ENCODE measurements at places on chromosomes 7 and 10.
A peak's percentile ranks its signal among the peaks of the same experiment; 100 is the strongest.

DNA sequence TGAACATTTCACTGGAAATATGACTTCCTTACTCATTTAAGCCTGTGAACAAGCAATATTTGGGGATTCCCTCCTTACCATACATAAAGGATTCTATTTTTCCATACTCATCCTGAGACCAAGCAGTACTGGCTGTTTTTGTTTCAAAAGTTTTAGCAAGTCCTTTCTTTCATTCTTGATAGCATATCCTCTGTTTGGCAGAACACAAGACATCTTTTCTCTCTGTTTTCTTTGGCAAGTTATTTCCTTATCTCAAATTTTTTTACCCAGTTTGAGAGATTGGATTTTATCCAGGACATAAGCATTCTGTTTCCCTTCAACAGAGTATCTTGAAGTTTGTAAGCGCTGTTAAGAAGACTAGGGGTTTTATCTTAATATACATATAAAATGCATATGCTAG is 3.0 kb upstream of the WASL start:
- DNase-seq, result no peak

- no peak for DNase-seq
Measured at GRCh38 chr7:139055674-139056073, 19.8 kb upstream of the ZC3HAV1L start.

DNA sequence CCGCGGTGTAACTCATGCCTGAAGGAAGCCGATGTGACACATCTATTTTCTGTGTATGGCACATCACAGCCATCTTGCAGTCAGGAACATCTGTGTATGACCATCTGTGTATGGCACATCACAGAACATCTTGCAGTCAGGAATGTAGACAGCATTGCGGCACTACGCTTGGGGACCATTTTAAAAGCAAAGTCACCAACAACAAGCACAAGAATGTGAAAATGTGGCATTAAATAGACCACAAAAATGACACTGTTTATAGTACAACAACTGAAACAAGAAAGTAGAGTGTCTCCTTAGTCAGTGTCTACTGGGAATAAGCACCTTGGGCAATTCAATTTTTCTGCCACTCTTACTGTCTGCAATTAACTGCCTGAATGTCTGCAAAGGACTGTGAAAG is 124.4 kb downstream of the HGF start:
- no peak for DNase-seq

DNA sequence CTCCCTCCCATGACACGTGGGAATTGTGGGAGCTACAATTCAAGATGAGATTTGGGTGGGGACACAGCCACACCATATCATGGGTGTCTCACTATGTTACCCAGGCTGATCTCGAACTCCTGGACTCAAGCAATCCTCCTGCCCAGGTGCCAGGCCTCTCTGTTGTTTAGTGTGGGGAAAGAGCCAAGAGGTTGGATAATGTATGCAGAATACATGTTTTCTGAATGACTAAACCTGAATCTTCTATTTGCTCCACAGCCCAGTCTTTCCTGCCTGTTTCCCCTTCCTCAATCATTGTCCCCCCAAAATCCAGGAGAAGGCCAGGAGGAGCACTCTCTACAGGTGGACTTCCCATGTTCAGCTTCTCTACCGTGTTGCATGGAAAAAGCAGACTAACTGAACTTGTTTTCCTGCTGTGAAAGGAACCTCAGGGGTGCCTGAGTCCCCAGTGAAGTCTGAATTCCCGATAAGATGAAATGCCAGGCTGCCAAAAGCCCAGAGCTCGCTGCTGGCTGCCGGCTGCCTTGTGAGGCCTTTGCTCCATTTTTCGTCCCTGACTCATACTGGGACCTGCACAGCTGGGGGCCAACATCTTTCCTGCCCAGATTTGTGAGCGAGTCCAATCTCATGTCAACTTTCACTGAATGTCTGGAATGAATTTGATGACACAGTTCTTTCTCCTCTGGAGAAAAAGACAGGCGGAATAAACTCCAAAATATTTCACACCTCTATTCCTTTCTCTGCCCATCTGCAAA is 588.0 kb downstream of the CALN1 start:
- no peak for DNase-seq

DNA sequence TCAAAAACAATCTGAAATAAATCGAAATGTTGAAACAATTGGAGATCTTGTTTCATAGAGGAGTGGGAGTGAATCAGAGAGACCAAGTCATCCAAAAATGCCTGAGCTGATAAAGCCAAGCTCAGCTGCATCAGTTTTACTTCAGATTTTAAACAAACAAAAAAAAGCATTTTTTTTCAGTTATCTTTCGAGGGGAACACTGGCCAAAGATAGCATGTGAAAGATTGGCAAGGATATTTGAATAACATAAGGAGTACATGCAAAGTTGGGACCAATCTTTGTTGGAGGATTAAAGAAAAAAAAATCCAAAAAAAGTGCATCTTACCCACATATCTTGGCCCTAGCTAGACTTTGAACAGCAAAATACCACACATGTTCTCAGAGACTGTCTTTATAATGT is 47.2 kb downstream of the RHOBTB1 start:
- DNase-seq, result no peak

DNA sequence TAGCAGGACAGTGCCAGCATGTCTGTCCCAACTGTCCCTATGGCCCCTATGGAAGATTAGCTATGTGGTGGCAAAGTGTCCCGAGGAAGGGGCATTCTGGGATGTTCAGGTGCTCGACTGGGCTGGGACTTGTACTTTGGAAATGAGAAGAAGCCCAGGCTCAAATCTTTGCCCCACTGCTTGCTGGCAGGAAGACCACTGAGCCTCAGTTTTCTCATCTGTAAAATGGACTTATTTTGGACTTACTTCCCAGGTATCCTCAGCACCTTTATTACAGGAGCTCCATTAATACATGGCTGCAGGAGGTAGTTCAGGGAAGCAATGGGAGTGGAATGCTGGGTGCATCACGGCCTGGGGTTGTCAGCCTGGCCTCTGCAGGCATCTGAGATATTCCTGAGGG is 71.2 kb downstream of the LHPP start:
- DNase-seq, result no peak

GRCh38 chr10:24256619-24257107 is 47.7 kb downstream of the KIAA1217 start:
- no peak for DNase-seq

- no peak for DNase-seq
Measured at GRCh38 chr7:95485391-95486123, at the start of gene ASB4. ASB4 (plus strand) TSS chr7:95485943; CDS start chr7:95485972, 29 bp downstream.

- DNase-seq, result no peak
Measured at GRCh38 chr7:44531421-44532380, 9.4 kb downstream of the NPC1L1 start.

DNA sequence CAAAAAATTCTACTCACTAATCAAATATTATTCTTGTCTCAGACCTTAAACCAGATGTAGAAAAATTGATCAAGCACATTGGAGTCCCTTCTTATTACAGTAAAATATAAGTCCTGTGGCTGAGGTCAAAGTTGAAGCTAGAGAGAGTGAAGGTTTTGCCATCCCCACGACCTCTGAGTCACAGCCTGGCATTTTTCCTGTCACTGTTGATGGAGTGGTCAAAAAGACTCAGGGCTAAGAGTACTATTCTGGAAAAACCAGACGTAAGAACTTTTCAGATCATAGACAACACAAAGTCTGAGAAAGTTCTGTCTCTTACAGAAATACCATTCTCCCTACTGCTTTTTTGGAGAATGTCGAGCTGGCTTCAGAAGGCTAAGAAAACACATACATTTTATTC is 323.7 kb upstream of the ANKRD30A start:
- no peak for DNase-seq

DNA sequence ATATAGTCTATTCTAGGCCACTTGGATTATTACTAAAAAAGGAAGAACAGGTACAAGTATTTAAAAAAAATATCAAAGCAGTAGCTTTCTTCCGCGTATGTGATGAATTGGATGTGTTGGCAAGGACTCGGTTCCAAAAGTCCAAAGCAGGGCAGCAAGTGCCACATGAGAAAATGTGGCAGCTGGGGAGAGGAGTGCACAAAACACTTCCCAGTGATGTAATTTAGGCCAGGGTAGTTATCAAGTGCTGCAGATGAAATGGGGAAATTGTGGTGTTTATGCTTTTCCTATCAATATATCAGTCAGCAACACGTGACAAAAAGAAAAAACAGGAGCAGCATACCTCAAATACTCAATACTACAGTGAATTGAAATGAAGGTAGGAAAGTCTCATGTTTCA is 7.0 kb downstream of the RHOBTB1 start:
- DNase-seq, result no peak

- no peak for DNase-seq
Measured at GRCh38 chr7:101133621-101134398, 6.9 kb downstream of the SERPINE1 start.

DNA sequence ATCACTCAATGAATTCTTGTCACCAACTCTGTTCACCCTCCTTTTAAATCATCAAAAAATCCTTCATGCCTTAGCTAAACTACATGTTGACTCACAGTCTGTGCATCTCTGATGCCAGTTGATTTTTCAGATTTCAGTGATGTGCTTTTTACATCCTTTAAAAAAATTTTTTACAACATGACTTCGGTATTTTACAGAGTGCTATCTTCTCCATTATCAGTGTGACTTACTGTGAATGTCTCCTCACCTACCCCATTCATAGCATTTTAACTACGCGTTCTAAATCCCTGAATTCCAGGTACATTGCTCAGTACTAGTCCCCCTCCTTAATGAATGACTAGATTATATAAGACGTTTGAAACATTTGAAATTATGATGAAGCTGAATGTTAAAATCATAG is 98.7 kb downstream of the DNAH11 start:
- no peak for DNase-seq

- DNase-seq, result no peak
Measured at GRCh38 chr7:7498856-7499255, 36.8 kb downstream of the COL28A1 start.

- no peak for DNase-seq
Measured at GRCh38 chr10:63069318-63069717, 63.8 kb upstream of the NRBF2 start.

GRCh38 chr7:134542195-134542771 is 6.6 kb upstream of the AKR1B15 start:
- no peak for DNase-seq

- no peak for DNase-seq
Measured at GRCh38 chr7:77316219-77316978, 99.8 kb downstream of the GSAP start.

- no peak for DNase-seq
Measured at GRCh38 chr10:126270111-126270510, 118.2 kb downstream of the ADAM12 start.

GRCh38 chr10:78915190-78915518 is 153.6 kb upstream of the ZMIZ1 start:
- DNase-seq, result no peak

- no peak for DNase-seq
Measured at GRCh38 chr10:96619796-96620773, 33.3 kb upstream of the TM9SF3 start.

DNA sequence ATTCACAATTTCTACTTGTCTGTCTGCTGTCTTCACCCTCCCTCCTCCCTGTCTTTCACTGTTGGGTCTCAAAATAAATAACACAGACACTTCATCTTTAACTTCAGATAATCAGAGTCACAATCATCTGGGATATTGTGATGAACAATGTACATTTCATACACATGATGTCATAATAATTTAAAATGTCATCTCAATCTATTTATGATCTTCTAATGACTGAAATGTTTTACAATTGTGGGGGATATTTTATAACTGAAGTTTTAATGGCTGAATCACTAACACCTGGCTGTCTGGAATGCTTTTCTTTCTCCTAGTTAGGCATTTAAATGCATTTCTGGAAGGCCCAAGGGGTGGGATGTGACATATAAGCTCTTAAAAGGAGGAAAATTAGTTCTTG is 859.8 kb downstream of the LRMDA start:
- no peak for DNase-seq

- DNase-seq, result peak; percentile 80
Measured at GRCh38 chr7:101882595-101883564, 65.5 kb downstream of the CUX1 start.

- DNase-seq, result peak; percentile 4
Measured at GRCh38 chr7:30931161-30931928, 19.7 kb downstream of the AQP1 start.

- no peak for DNase-seq
Measured at GRCh38 chr10:99676426-99676825, 17.1 kb downstream of the ENTPD7 start.

DNA sequence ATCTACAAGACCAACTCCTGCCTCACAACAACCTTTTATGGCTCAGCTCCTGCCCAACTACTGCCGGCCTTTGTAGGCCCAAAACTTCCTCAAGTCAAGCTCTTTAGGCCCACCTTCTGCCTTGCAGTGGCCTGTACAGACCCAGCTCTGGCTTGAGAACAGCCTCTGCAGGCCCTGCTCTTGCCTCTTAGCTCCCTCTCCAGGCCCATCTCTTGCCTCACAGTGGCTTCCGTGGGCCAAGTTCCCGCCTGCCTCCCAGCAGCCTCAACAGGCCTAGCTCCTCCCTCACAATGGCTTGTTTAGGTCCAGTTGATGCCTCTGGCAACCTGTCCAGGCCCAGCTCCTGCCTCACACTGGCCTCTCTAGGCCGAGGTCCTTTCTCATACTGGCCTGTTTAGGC is 32.4 kb upstream of the VKORC1L1 start:
- no peak for DNase-seq

DNA sequence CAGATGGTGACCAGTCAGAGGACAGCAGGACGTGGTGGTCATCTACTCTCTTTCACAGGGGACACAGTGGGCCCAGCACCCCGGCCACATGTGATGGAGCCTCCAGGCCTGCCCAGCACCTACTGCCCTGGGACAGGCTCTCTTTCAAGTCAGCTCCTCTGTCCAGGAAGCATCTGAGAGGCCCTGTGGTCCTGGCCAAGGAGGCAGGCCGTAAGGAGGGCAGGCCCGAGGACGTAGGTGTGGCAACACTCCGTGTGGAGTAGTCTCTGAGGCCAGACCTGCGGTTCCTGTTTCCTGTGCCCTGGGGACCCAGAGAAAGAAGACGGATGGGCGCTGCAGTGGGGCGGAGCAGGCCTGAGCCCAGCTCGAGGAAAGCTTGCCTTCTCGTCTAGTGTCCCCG is 179.2 kb downstream of the EBF3 start:
- DNase-seq, result no peak

GRCh38 chr10:87733081-87733480 is 73.4 kb downstream of the PAPSS2 start:
- no peak for DNase-seq

GRCh38 chr7:101546308-101546936 is 82.7 kb downstream of the MYL10 start:
- no peak for DNase-seq

- no peak for DNase-seq
Measured at GRCh38 chr7:98536803-98537202, 80.3 kb upstream of the NPTX2 start.
